ENCODE measurements at places on chromosomes 16 and 17. TPM values are rescaled to one million over a fixed set of nuclear protein-coding genes. Genes with fewer than 3 reads are reported as not detected.

- H3K27ac ChIP-seq, result no peak overlapping the region
- no peaks in the 10 kb centered on the region for H3K4me1 ChIP-seq
- H3K4me3 ChIP-seq, result no peak overlapping the region
- H3K27me3 ChIP-seq, result no peaks in the 10 kb centered on the region
Observed at GRCh38 chr17:40909351-40909750, 24.3 kb upstream of the KRT20 start.

HSBP1 gene
- 44.5 TPM for total RNA-seq

GRCh38 chr16:66491716-66492064 lies 58.2 kb downstream of the TK2 start:
- no peaks in the 10 kb centered on the region for H3K4me1 ChIP-seq
- no peaks in the 10 kb centered on the region for H3K36me3 ChIP-seq
- no peak overlapping the region for H3K4me3 ChIP-seq
- H3K27me3 ChIP-seq, result no peaks in the 10 kb centered on the region
- DNase-seq, result no peak

RUNDC3A gene
- total RNA-seq, result 4.0 TPM

CCL2 gene
- 4.9 TPM for total RNA-seq

- peaks cover 9% of the 10 kb centered on the region for H3K4me1 ChIP-seq
- H3K4me3 ChIP-seq, result peak overlapping the region; percentile 88
- peaks cover 18% of the 10 kb centered on the region for H3K27me3 ChIP-seq
- DNase-seq, result peak; percentile 65
Observed at GRCh38 chr16:8673611-8674412, 605 bp upstream of the ABAT start.

PRSS33 gene
- total RNA-seq, result 1.4 TPM

- DNase-seq, result no peak
- H3K27me3 ChIP-seq, result no peaks in the 10 kb centered on the region
- H3K4me3 ChIP-seq, result no peak overlapping the region
- H3K27ac ChIP-seq, result no peak overlapping the region
Observed at GRCh38 chr17:48357779-48358602, 72.0 kb downstream of the SKAP1 start.

DNA sequence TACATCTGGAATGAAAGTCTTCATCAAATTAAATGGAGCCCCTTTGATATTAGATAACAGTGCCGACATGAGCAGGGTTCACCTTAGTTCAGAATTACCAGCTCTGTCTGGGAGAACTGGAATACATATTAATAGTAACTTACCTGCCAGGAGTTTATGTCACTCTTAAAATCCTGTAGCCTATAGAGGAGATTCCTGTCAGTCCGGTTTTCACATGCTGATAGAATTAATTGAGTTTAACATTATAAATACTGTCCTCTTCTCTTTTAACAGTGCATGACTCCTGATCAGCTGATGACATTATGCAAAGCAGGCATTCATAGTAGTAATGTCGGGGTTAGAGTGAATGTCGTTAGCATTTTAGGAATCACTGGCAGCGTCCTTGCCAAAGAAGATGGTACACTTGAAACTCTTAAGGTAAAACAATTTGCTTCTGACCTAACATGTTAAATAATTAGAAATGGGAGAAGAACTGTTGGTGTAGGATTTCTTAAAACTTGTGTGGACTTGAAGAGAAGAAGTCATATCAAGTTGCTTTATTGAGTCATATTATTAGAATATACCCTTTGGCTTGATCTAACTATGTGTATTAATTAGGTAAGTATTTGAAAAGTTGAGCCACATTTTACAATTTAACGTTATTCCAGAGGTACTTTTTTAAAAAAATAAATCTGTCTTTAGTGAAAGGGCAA lies 34.3 kb downstream of the HEATR3 start:
- no peak for DNase-seq
- no peak overlapping the region for H3K27ac ChIP-seq
- no peaks in the 10 kb centered on the region for H3K27me3 ChIP-seq
- no peak overlapping the region for H3K4me3 ChIP-seq
- H3K4me1 ChIP-seq, result no peaks in the 10 kb centered on the region

- H3K4me1 ChIP-seq, result no peaks in the 10 kb centered on the region
- H3K4me3 ChIP-seq, result peak overlapping the region; percentile 98
- no peaks in the 10 kb centered on the region for H3K36me3 ChIP-seq
- peak overlapping the region; percentile 81 for H3K27ac ChIP-seq
Observed at GRCh38 chr16:2223942-2224486, 623 bp downstream of the E4F1 start.

CDRT15L2 gene
- total RNA-seq, result not detected

SNAI3 gene
- 19.4 TPM for total RNA-seq

ACSM2B gene
- not detected for total RNA-seq

MCRIP2 gene
- total RNA-seq, result 64.3 TPM

DNA sequence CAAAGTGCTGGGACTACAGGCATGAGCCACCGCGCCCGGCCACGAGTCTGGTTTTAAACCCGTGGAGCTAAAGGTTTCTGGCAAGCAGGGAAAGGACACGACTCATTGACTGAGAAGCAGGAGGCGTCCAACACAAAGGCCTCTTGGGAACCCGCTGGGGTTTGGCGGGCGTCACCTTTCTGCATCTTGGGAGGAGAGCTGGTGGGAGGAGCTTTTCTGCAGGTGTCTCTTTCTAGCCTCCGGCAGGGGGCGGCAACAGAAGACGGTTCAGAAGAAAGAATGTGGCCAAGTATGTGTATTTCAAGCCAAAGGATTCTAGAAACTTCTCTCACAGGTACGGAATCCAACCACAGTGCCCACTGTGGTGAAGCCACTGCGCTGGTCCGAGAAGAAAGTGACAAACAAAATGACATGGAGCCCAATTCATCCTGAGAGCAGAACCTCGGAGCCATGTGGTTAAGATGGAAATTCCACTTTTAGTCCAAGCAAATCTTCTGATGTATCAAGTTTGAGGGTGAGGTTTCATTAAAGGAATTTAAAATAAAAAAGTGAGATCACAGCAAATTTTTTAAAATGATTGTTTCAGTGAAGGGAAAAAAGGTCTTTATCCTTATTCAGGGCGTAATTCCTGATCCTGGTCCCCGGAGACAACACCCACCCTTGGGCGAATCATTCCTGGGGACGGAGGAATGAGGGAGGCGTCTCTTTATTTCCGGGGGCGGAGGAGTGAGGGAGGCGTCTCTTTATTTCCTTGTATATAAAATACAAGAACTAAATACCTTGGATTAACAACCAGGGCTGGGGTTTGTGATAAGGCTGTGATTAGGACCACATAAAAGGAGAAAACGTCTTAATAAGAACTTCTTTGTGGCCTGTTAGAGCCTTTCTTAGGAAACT lies 97.6 kb downstream of the MRM3 start:
- no peaks in the 10 kb centered on the region for H3K27me3 ChIP-seq
- H3K27ac ChIP-seq, result peak overlapping the region; percentile 84
- H3K4me3 ChIP-seq, result no peak overlapping the region

- H3K4me3 ChIP-seq, result peak overlapping the region; percentile 86
- no peak for DNase-seq
- peaks cover 3% of the 10 kb centered on the region for H3K4me1 ChIP-seq
Observed at GRCh38 chr16:31700200-31700529, 172.5 kb downstream of the AHSP start.

GRCh38 chr16:4911970-4912386 lies 25.0 kb downstream of the PPL start:
- no peak for DNase-seq
- no peaks in the 10 kb centered on the region for H3K36me3 ChIP-seq
- H3K27me3 ChIP-seq, result no peaks in the 10 kb centered on the region
- no peaks in the 10 kb centered on the region for H3K4me1 ChIP-seq
- H3K4me3 ChIP-seq, result no peak overlapping the region

DNA sequence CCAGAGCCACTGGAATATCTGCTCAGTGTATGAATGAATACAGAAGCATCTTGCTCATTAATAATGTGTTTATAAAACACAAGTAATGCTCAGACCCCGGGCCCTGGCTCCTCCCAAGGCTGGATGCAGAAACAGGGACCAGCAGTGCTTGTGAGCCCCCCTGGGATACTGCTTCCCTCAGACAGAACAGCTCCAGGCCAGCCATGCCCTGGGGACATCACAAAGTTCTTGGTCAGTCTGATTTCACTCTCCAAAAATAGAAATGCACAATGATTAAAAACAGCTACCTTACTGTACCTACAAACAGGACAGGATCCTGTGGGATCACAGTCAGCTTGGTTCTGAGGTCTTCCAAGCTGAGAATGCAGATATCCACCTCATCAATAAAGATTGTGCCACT lies 68.2 kb downstream of the ABCC12 start:
- no peaks in the 10 kb centered on the region for H3K36me3 ChIP-seq
- no peak overlapping the region for H3K27ac ChIP-seq
- H3K4me1 ChIP-seq, result no peaks in the 10 kb centered on the region
- no peak for DNase-seq
- H3K4me3 ChIP-seq, result no peak overlapping the region
